ENCODE measurements at places on chromosomes 2 and 18.

DNA sequence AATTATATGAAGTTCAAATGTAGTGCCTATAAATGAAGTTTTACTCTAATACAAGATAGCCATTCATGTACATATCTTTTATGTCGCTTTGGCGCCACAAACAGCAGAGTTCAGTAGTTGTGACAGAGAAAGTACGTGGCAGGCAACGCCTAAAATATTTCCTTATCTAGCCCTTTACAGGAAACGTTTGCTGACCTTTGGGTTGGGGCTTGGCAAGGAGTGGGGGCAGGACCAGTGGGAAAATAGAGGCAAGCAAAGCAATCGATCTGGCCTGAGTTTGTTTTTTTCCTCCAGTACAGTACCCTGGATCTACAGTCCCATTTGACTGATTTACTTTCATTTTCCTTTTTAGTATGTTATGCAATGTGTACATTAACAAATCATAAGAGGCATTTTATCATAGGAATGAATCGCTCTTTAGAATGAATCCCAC is 13.1 kb downstream of the CCDC68 start:
- peak; percentile 14 for DNase-seq

DNA sequence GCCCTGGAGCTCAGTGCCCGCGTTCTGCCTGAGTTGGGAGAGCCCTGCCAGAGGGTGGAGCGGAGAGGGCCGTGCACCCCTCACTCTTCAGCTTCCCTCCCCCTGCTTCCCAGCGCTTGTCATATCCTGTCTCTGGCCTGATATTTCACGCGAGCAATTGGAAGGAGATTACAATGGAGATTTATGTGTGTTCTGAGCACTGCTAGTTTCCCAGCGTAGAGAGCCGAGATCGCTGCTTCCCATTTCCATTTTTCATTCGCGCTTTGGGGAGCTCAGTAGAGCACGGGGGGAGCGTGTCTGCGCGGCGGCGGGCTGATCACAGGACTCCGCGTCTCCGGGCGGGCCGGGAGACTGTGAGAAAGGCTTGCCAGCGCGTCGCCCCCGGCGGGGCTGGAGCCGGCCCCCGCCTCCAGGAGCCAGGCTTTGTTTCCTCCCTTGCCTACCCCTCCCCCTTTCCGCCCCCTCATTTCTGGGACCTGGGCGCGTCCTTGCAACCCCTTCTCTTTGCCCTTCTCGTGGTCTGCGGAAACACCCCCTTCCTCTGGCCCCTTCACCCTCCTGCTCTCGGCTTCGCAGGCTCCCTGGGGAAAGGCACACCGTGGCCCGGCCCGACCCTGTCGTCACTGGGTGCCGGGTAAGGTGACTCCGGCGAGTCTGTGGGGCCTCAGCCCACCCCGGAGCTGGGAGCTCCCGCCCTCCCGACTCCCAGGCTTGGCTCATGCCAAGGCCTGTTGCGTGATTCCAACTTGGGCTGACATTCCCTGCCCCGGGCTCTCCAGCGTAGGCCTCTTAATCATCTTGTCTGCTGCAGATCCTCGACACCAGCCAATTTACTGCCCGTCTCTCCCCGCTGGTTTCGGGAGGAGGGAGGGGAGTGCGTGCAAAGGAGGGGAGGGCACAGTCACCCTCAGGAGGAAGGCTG is 5.8 kb downstream of the DLX2 start:
- peak; percentile 10 for DNase-seq

DNA sequence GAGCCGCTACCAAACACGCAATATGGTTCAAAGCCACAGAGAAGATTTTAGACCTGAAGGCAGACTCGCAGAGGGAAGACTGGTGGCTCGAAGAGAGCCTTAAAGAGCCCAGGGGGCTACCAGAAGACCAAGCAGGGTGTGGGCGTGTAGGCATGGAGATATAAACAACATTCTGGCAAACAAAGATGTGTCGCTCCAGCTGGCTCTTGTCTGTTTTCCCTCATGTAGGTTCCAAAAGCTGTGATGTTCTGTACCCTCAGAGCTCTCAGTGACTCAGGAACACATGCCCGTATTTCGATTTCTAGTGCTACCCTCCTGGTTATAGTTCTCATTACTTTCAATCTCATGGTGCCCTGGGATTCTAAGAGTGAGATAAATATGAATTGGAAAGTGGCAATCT is 44.5 kb downstream of the DOCK10 start:
- no peak for DNase-seq

GRCh38 chr2:71129114-71129901 is 721 bp downstream of the MCEE start:
- DNase-seq, result no peak

DNA sequence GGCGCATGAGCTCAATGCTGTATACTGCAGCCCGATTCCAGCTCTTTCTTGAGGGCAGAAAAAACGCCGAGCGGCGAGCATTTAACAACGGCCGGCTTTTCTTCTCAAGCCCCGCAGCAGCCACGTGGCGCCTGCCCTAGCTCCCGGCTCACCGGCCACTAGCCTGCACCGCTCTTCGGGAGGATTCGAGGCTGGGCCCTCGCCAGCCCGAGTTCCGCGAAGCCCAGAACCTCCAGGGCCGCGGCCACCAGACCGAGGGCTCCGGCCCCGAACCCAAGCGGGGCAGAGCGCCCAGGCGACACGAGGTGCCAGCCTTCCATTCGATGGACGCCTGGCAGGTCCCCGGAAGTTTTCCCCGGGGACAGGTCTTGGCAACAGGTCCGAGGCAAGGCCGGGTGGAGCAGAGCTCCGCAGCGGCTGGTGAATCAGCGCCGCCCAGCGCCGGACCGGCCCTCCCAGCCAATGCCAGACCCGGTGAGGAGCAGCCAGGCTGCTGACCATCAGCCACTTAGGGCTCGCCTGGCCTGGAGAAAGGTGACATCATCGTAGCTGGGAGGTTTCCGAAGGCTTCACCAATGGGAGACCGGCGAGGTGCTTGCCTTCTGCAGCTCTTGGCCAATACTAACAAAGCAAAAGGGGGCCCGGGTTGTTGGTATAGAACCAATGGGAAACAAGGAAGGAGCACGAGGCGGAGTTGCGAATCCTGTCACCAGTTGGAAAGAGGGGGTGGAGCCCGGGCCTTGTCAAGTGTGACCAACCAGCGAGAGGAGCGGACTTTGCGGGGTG is 552 bp upstream of the MXD1 start:
- peak; percentile 100 for DNase-seq

- no peak for DNase-seq
Observed at GRCh38 chr2:134764164-134764563, 45.4 kb upstream of the TMEM163 start.

DNA sequence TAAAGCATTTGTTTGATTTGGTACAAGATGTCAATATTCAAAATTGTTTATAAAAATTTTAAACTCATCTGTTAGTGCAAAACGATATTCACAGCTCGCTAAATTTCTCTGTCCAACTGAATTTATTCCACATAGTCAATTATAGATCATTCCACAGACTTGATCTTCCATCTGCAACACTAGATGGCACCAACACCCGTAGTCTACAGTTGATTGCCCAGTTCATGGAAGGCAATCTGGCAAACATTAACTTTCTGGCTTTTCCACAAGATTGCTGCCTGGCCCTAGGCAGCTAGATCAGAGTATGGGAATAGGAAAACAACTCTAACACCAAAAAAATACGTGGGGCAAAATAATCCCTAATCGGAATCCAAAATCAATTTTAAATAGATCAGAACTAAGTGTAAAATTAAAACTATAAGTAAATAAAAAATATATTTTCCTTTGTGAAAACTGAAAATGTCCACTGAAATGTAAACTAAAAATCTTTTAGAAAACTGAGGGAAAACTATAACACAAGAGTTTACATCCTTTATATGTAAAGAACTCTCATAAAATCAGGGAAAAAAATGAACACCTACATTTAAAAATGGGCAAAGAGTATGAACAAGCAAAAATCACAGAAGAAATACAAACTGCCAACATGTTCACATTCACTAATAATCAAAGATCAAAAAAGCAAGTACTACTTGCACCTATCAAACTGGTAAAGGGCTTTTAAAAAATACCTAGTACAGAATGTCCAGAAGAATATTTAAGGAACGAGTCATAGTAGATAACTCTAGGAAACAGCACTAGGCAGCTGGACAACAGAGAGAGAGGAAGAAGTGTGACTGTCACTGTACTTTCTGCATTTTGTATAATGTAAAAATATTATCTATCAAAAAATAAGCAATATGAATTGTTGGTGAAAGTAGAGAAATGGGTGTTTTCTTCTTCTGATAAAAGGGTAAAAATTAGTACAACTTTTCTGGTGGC is 35.0 kb downstream of the RTN4 start:
- peak; percentile 72 for DNase-seq

DNA sequence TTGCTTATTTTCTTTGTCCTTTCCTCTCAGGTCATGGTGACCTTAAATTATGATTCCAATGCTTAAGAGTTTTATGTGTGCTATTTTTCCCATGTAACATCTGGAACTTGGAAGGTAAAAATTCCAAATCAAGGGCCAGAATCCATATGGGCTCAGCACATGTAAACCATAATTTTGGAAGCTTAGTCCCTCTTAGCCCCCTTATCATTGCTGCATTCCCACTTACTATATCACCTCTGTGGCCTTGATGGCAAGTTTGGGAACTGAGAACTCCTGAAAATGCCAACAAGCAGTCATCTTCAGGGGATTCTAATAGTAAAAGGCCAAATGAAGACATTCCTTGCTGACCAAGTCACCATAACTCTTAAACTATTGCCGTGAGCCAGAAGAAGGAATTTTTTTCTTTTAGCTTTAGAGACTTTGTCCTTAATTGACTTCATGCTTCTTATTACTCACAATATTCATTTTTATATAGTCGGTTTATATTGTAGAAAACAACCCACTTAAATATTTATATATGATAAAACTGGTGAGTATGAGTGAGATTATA is 251.4 kb downstream of the SLC8A1 start:
- no peak for DNase-seq

DNA sequence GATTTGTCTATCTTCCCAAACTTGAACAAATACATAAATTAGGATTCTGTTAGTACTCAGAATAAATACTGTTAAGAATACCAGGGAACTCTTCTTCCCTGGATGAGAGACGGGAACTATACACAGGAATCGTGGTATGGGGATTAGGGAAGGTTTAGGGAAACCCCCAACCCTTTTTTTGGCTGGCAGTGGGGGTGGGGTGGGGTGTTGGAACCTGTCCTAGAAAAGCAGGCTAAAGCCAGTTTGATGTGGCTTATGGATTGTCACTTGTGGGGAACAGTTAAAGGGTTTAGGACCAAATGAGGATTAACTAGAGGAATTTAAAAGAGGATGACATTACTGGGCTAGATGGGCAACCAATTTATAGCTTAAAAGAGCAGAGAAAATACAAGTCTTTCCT is 1.8 kb downstream of the SLC4A10 start:
- no peak for DNase-seq

GRCh38 chr18:59459369-59460071 is 100.5 kb upstream of the LMAN1 start:
- DNase-seq, result no peak

DNA sequence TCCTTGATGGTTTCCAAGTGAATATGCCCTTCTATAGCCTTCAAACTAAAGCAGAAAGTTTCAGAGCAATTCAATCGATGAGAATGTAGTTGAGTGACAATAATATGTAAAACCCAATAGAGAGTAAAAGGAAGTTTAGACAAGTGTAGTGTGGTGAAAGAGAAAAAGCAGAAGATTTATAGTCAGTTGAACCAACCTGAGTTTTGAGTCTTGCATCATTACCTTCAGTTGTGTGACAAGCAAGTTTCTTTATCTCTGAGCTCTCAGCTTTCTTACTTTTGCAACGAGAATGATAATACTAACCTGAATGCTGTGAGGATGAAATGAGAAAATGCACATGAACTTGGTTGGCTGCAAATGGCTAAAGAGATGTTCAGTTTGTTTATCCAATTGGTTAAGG is 40.6 kb upstream of the TMEM247 start:
- DNase-seq, result no peak

- no peak for DNase-seq
Observed at GRCh38 chr2:67571785-67572718, 174.9 kb downstream of the ETAA1 start.

- DNase-seq, result no peak
Observed at GRCh38 chr2:239516286-239516953, 115.6 kb upstream of the HDAC4 start.

GRCh38 chr2:160043265-160043664 is 19.1 kb downstream of the PLA2R1 start:
- no peak for DNase-seq

DNA sequence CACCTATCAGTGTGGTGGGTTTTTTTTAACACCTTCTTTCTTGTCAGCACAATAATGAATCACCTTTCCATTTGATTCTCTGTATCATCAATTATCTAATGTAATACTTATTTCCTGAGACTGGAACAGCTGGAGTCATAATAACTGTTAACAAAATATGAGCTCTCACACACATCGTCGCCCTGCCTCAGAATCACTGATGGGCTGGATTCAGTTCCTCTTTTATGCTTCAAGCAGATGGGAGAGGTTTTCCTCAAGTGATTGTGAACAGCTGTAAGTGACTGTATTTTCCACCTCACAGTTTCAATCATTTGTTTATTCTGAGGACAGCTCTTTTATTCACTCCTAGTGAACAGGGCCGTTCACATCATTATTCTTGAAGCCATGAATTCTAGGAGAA is 330.2 kb downstream of the DSC3 start:
- DNase-seq, result no peak

DNA sequence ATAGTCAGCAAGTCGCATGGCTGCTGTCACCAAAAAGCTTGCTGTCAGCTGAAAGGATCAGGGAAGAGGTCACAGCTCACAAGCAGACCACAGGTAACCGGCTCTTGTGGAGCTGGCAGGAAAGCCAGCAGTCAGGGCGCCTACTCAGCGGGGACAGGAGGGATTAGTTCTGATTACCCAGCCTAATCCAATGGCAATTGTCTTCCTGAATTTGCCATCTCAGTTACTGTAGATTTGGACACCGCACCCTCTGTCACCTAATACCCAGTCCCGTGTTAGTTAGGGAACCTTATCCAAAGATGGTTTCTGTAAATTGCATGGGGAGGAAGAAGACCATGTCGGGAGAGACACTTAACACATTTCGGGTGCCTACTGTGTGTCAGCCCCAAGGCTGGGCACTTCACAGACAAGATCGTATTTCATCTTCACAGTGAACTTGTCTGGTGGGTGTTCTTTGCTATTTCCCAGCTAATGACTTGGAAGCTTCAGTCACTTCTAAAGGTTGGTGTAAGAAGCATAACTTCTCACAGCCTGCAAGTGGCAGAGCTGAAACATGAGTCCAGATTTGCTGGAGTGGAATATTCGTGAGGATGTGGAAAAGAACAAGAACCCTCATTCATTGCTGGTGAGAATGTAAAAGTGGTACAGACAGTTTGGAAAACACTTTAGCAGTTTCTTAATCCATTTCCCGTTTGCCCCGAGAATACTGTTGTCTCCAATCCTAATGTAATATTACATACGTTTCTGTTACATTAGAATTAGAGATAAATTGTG is 9.9 kb downstream of the ALPK2 start:
- no peak for DNase-seq
